ENCODE measurements at places on chromosomes 6 and 20.
A peak's percentile ranks its signal among the peaks of the same experiment; 100 is the strongest.

GRCh38 chr6:36697481-36697903 is at the start of gene RAB44:
TSS of gene RAB44 (plus strand) at chr6:36697826. CDS start at chr6:36704236, 6,410 bp downstream.
- no peak within 1 kb of the TSS for H3K27ac ChIP-seq
- DNase-seq = no peak
- no peak within 1 kb of the TSS for H3K4me3 ChIP-seq
- no peaks in the 10 kb centered on the region for H3K36me3 ChIP-seq
- H3K4me1 ChIP-seq = no peaks in the 10 kb centered on the region

GRCh38 chr20:64067733-64068307 is 4.8 kb downstream of the TCEA2 start:
- no peaks in the 10 kb centered on the region for H3K36me3 ChIP-seq
- H3K27ac ChIP-seq = no peak overlapping the region
- H3K4me3 ChIP-seq = no peak overlapping the region
- peaks cover 16% of the 10 kb centered on the region for H3K4me1 ChIP-seq
- no peak for DNase-seq

- H3K27me3 ChIP-seq = no peaks in the 10 kb centered on the region
- no peak overlapping the region for H3K27ac ChIP-seq
- peaks cover 5% of the 10 kb centered on the region for H3K36me3 ChIP-seq
- no peaks in the 10 kb centered on the region for H3K4me1 ChIP-seq
- no peak overlapping the region for H3K4me3 ChIP-seq
Measured at GRCh38 chr6:10847684-10848083, 9.3 kb upstream of the MAK start.

GRCh38 chr20:48431653-48432493 is 395.9 kb downstream of the PREX1 start:
- H3K27ac ChIP-seq = no peak overlapping the region
- DNase-seq = no peak
- no peak overlapping the region for H3K4me3 ChIP-seq
- peaks cover 11% of the 10 kb centered on the region for H3K4me1 ChIP-seq
- no peaks in the 10 kb centered on the region for H3K36me3 ChIP-seq

DNA sequence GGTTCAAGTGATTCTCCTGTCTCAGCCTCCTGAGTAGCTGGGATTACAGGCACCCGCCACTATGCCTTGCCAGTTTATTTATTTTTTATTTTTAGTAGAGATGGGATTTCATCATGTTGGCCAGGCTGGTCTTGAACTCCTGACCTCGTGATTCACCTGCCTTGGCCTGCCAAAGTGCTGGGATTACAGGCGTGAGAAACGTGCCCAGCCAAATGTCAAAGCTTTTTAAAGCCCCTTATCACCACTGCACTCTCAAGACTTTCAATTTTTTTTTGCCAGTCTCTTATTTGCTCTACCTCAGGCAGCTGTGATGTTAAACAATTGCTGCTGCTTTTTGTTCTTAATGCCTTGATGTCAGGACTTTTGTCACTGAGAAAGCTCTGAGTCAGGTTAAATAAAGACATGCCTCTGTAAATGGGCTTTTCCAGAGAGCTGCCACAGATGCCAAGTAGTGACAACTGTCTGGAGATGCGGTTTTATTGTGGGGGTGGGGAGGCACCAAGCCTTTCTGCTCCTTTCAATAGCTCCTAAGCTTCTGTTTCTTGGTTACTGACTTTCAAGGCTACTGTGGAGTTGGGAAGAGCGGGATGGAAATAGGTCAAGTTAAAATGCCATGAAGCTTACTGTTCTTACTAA is 29.2 kb downstream of the RSPH3 start:
- H3K4me1 ChIP-seq = no peaks in the 10 kb centered on the region
- H3K27me3 ChIP-seq = no peaks in the 10 kb centered on the region
- H3K4me3 ChIP-seq = no peak overlapping the region
- DNase-seq = no peak

GRCh38 chr6:37275350-37275749 is 17.4 kb upstream of the TMEM217 start:
- H3K27ac ChIP-seq = no peak overlapping the region
- DNase-seq = no peak
- peaks cover 5% of the 10 kb centered on the region for H3K4me1 ChIP-seq
- no peaks in the 10 kb centered on the region for H3K27me3 ChIP-seq
- H3K36me3 ChIP-seq = peaks cover 22% of the 10 kb centered on the region

- H3K36me3 ChIP-seq = no peaks in the 10 kb centered on the region
- no peak overlapping the region for H3K27ac ChIP-seq
- no peaks in the 10 kb centered on the region for H3K4me1 ChIP-seq
- H3K4me3 ChIP-seq = no peak overlapping the region
- no peak for DNase-seq
Measured at GRCh38 chr6:148635070-148635743, 111.6 kb upstream of the UST start.

DNA sequence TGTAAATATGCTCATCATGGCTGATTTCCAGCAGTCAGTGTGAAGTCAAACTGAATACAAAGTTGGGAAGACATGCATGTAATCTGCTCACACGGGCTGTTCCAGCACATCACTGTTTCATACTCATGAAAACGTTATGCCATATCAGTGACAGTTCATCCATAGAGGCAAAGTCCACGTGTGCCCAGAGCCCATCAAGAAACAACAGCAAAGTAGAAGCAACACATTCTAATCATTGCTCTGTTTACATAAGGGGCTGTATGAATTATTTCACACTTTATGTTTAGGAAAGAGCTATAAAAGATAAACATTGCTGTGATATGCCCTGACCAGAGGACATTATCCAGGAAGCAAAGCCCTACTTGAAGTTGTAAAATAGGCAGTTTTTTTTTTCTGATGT is 157.0 kb upstream of the ENPP5 start:
- no peak for DNase-seq
- H3K36me3 ChIP-seq = no peaks in the 10 kb centered on the region

DNA sequence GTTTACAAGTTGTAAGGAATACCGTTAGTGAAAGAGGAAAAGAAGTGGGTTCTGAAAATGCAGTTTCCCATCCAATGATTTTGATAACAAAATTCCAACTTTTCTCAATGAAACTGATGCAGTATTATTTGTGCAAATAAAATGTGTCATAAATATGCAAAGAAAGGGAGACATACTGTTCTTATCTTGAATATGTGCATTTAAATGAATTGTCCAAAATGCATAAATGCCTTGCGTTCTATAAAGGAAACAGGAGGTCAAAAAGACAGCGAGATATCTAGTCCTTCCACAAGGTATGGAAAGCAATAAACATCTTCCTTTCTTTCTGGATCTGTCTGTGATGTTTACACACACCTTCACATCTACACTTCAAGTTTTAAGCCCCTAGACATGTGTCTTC is 54.6 kb upstream of the ISM1 start:
- no peak for DNase-seq
- H3K36me3 ChIP-seq = peaks cover 15% of the 10 kb centered on the region

DNA sequence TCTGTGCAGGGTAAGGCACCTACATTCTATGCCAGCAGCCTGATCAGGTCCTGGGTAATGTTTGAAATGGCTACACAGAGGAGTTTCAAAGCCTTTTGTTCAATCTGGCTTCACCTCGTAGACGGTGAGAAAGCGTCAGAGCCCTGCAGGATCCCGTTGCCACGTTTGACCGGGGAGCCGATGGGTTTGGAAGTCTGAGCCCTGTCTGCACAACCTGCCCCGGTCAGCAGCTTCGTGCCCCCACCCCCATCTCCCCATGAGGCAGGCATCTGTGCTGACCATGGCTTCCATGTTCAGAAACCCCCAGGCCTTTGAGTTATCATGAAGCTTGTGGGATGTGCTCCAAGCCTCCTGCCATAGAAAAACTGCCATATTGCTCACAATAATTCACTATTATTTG is 63.9 kb downstream of the PTPN1 start:
- no peaks in the 10 kb centered on the region for H3K27me3 ChIP-seq
- no peak for DNase-seq
- peaks cover 25% of the 10 kb centered on the region for H3K4me1 ChIP-seq
- no peak overlapping the region for H3K27ac ChIP-seq
- H3K4me3 ChIP-seq = no peak overlapping the region

DNA sequence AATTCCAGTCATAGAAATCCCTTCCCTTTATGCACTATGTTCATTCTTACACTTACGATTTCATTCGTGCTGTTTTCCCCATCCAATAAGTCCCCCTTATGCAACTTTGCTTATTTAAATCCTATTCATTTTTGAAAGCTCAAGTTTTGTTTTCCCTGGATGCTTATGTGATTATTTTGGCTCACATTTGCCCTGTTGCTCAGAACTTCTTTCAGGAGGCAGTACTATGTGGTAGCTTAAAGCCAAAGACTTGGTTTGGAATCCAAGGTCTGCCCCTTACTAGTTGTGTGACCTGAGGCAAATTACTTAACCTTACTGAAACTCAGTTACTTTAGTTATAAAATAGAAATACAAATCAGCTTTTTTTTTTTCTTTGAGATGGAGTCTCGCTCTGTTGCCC is 59.6 kb downstream of the MOXD1 start:
- peaks cover 6% of the 10 kb centered on the region for H3K4me1 ChIP-seq
- no peaks in the 10 kb centered on the region for H3K27me3 ChIP-seq
- DNase-seq = no peak
- H3K36me3 ChIP-seq = peaks cover 47% of the 10 kb centered on the region
- H3K4me3 ChIP-seq = no peak overlapping the region
- no peak overlapping the region for H3K27ac ChIP-seq

GRCh38 chr20:44704551-44704971 is 10.6 kb upstream of the CCN5 start:
- H3K4me1 ChIP-seq = peaks cover 10% of the 10 kb centered on the region
- no peaks in the 10 kb centered on the region for H3K27me3 ChIP-seq
- no peak overlapping the region for H3K4me3 ChIP-seq
- DNase-seq = no peak
- no peaks in the 10 kb centered on the region for H3K36me3 ChIP-seq

- peaks cover 42% of the 10 kb centered on the region for H3K36me3 ChIP-seq
- no peak for DNase-seq
- H3K4me1 ChIP-seq = no peaks in the 10 kb centered on the region
- peak overlapping the region; percentile 22 for H3K27ac ChIP-seq
Measured at GRCh38 chr20:34461779-34462087, 54.5 kb upstream of the DYNLRB1 start.

GRCh38 chr20:54025251-54025771 is 45.1 kb downstream of the BCAS1 start:
- DNase-seq = no peak
- no peak overlapping the region for H3K27ac ChIP-seq
- no peak overlapping the region for H3K4me3 ChIP-seq
- peaks cover 3% of the 10 kb centered on the region for H3K27me3 ChIP-seq
- peaks cover 16% of the 10 kb centered on the region for H3K4me1 ChIP-seq

DNA sequence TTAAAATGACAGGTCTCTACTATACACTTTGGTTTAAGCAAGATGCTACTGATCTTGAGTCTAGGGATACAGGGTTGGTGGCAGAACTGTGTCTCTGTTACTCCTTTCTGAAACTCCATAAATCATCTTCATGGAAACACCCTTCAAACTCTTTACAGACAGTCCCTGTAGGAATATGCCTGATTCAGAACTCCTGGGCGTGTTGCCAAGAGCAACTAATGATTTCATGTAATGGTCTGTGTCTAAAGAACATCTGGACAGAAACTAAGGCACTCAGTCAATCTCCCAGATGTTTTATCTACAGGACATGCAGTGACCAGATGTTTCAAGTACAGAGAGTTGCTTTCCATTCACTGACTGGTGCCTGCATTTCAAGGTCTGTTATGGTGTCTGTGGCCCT is 464.4 kb upstream of the CHD6 start:
- no peak overlapping the region for H3K4me3 ChIP-seq
- no peaks in the 10 kb centered on the region for H3K27me3 ChIP-seq
- H3K36me3 ChIP-seq = no peaks in the 10 kb centered on the region
- peaks cover 14% of the 10 kb centered on the region for H3K4me1 ChIP-seq
- H3K27ac ChIP-seq = no peak overlapping the region

- no peak overlapping the region for H3K4me3 ChIP-seq
- no peaks in the 10 kb centered on the region for H3K27me3 ChIP-seq
- no peak for DNase-seq
- H3K27ac ChIP-seq = no peak overlapping the region
- peaks cover 24% of the 10 kb centered on the region for H3K4me1 ChIP-seq
Measured at GRCh38 chr20:62420846-62421715, 6.3 kb downstream of the RBBP8NL start.

DNA sequence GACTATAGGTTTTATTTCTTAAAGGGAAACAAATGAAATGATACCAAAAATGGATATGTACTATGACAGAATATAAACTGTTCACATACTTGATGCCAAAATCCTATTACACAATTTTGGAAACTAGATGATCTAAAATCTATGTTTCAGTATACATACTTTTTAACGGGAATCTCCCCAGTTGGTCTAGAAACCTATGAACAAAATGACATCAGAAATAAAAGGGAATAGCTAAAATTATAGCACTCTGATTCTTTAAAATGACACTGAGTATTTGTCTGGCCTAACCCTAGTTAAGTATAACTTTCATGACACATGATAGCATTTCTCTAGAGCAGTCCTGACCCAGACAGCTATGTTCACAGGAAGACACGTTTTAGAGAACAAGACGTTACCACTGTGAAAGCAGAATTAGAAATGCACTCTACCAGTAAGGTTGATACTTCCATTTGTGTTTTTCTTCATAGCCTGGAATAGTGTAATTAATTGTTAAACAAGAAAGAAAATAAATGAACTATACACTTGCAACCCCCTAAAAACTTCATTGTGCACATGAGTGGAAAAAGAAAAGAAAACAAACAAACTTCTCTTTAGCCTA is 3.3 kb downstream of the OSER1 start:
- peaks cover 61% of the 10 kb centered on the region for H3K4me1 ChIP-seq
- H3K27ac ChIP-seq = peak overlapping the region; percentile 85
- no peak overlapping the region for H3K4me3 ChIP-seq
- H3K36me3 ChIP-seq = peaks cover 6% of the 10 kb centered on the region
- no peaks in the 10 kb centered on the region for H3K27me3 ChIP-seq

DNA sequence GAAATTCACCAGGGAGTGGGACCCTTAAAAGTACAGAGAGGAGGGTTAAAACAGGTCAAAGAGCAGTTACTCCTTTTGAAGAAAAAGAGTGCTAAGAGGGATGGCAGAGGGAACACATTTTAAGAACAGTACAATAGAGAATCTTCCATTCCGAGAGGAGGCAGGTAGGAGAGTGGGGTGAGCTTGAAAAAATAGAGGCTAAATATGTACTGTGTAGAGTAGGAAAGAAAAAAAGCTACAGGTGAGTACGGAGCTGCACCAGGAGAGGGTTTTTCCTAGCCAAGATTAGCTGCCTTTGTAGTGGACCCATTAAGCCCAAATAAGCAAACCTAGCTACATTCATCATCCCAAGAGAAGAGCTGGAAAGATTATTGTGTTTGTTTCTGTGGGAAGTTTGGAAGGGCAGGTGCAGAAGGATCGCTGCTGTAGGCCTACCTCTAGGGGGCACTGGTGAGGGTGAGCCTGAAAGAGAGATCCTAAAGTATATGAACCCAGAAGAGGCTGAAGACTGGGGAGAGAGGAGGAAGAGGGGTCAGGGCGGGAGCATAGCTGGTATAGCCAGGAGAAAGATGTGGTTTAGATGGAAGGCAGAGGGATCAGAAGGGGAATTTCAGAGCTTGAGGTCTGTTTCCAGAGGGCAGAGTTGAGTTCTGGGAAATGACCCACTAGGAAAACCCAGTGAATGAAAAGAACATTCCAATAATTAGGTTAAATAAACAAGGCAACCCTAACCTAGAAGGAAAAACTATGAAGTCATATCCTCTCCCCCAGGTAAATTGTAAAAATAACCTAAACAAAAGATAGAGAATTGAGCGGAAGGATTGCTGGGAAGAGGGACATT is 50.2 kb upstream of the HINT3 start:
- no peaks in the 10 kb centered on the region for H3K27me3 ChIP-seq
- no peak overlapping the region for H3K4me3 ChIP-seq
- H3K36me3 ChIP-seq = peaks cover 17% of the 10 kb centered on the region
- peaks cover 10% of the 10 kb centered on the region for H3K4me1 ChIP-seq
- no peak for DNase-seq

Measured in mesothelial cell of epicardium (in vitro differentiated cells).